ENCODE measurements at places on chromosomes 12 and 14.

- DNase-seq: no peak
Measured at GRCh38 chr12:22635812-22636211, 10.8 kb downstream of the ETNK1 start.

DNA sequence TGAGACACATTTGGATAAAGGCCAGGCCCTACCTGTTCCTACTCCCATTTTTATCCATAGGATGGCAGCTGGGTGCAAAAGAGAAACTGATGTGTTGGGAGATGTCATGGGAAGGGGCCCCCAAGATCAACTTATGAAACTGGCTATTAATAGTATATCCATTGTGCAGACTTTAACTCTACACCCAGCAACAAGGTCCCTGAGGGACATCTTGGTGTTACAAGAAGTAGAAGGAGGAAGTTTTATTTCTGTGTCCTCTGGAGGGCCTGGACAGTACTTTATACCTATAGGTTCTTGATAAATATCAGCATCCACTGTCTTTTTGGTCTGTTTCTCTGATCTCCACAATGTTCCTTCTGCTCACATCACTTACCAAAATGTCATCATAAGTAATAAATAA lies 84.6 kb downstream of the BTG1 start:
- no peak for DNase-seq

GRCh38 chr14:85865701-85866100 lies 335.8 kb downstream of the FLRT2 start:
- DNase-seq: no peak

GRCh38 chr12:123237646-123238329 lies 4.6 kb downstream of the MTRFR start:
- DNase-seq: no peak

DNA sequence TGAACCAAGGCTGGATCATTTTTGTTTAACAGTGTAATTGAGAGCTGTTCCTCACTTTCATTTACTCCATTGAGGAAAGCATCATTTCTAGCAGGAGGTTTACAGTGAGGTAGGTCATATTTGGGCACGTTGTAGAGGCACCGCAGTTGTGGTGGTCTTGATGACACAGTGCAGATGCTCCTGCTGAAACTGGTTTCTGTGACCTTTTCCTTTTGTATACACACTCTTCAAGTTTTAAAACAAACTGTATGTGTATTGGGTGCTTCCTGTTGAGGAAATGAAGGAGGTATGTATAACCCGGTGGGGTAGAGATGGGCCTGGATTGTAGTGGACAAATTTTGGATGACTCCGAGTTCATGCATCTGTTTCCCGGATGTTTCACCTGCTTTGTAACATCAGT lies 456.3 kb upstream of the RGS6 start:
- DNase-seq: no peak

GRCh38 chr14:100807979-100808734 lies 17.8 kb upstream of the MEG3 start:
- no peak for DNase-seq

GRCh38 chr14:73888971-73889370 lies 2.3 kb downstream of the ZNF410 start:
- DNase-seq: no peak

DNA sequence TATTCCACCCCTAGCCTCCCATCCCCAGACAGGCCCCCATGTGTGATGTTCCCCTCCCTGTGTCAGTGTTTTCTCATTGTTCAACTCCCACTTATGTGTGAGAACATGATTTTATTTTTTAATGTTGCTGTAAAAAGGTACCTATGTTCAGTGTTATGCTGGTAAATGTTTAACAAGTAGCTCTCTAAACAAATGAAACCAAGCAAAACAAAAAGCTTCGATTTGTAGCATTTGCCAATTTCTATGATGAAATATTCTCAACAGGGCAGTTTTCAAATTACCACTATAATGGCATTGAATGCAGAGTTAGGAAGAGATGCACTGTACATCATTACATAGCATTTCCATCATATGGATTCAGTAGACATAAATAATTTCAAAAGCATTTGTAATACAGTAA lies 410.6 kb downstream of the MDGA2 start:
- no peak for DNase-seq

DNA sequence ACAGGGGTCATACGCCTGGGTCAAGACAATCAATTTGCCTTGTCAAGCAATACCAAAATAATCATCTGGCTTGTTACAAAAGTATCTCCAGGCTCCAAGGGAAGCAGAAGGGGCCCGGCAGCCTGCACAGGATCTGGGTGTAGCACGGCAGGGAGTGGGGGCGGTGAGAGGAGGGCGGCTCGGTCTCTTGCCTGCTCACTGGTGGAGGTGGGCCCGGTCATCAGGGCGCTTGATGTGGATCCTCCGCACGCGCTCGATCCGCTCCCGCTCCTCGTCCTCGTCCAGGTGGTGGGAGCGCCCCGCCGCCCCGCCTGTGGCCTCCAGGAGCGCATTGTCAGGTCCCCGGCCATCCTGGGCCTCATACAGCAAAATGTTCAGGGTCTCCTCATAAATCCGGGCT lies 25.7 kb downstream of the KCTD10 start:
- DNase-seq: no peak

GRCh38 chr14:50117456-50117855 lies 1.1 kb upstream of the VCPKMT start:
- no peak for DNase-seq

DNA sequence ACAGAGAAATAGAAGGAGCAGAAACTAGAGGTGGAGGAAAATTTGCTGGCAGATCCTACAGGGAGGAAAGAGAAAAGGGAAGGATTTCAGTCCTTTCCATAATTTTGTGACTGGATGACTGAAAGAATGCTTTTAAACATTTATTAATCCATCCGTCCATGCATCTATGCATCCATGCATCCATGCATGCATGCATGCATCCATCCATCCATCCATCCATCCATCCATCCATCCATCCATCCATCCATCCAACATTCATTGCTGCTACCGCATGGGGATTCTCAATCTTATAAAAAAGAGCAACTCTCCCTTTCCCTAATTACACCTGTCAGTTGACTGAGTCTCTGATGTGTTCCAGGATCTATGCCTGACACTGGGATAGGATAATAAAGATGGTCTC lies 55.7 kb upstream of the NR2C1 start:
- DNase-seq: no peak

GRCh38 chr12:49583366-49584094 lies 15.6 kb upstream of the MCRS1 start:
- no peak for DNase-seq

DNA sequence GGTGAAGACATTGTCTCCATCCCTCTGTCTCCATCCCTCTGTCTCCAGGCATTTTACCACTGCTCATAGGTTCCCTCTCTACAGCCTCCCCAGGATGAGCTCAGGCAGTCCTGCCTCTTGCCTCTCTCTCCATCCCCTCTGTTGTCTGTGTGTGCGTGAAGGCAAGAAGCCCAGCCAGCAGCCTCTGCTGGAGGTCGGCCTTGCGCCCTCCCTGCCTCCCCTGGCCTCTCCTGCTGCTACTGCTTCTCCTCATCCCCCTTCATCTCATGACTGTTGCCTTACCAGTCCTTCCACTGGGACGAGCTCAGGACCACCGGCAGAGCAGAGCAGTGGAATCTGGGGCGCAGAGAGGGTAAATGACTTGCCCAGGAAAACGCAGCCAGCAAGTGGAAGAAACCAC lies 3.2 kb downstream of the KRT80 start:
- DNase-seq: no peak

GRCh38 chr12:9700606-9700956 lies 31.1 kb downstream of the CLEC2D start:
- no peak for DNase-seq

Measured in NCI-H1092 (cell line).